ENCODE measurements at places on chromosomes 4 and X. TPM values are rescaled to one million over a fixed set of nuclear protein-coding genes. Genes with fewer than 3 reads are reported as not detected.

DNA sequence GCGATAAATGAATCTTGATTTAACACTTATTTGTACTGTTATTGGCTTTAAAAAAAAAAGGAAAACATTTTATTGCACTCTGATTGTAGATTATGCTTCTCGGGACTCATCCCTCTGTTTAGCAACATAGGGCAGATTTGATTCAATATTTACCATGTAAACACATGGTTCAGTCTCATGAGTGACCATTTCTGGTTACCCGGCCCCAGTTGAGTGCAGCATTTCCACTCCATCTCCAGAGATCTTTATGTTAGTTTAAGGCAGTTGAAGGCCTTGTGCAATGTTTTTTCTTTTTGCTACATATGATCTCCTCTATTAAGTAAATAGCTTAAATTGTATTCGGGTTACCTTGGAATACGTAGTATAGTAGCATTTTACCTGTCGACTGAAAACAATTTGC, 143.3 kb upstream of the RPS6KA3 start:
- no peak overlapping the region for H3K27ac ChIP-seq
- DNase-seq, result no peak
- no peak overlapping the region for H3K4me3 ChIP-seq
- peaks cover 8% of the 10 kb centered on the region for H3K27me3 ChIP-seq
- H3K36me3 ChIP-seq, result no peaks in the 10 kb centered on the region

- H3K27ac ChIP-seq, result no peak overlapping the region
- DNase-seq, result no peak
- H3K4me3 ChIP-seq, result no peak overlapping the region
- H3K27me3 ChIP-seq, result no peaks in the 10 kb centered on the region
These were observed 1250.7 kb downstream of the RAPGEF2 start for GRCh38 chr4:160353548-160353947.

GRCh38 chr4:17284323-17285175, 227.3 kb downstream of the QDPR start:
- no peak overlapping the region for H3K27ac ChIP-seq
- H3K4me3 ChIP-seq, result no peak overlapping the region
- H3K4me1 ChIP-seq, result no peaks in the 10 kb centered on the region
- no peak for DNase-seq

Gene ATOH1
- not detected for total RNA-seq

DNA sequence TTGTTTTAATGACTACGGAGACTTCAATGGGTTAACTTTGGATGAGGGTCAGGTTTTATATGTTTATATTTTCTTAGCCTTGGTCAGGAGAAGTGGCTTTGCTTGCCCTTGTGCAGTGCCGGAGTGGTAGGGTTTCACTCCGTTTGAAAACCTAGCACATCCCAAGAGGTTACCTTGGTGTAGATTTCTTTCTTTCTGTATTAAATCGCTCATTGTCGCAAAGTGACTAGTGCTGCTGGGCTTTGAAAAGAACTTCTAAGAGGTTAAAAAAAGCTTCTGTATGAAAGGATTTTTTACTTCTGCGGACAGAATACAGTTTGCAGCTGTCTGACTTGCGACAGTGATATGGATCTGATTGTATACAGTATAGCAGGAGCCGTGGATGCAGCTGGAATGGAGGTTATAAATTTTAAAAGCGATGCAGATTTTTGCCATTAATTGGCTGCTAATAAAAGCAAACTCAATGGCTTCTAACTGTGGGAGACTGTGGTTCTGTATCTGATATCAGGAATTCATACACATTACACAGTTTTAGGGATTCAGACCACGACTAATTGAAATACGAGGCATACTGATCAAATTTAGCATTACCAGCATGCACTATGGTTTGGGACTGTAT, 340.9 kb upstream of the PITX2 start:
- H3K27me3 ChIP-seq, result no peaks in the 10 kb centered on the region
- H3K4me1 ChIP-seq, result no peaks in the 10 kb centered on the region
- no peaks in the 10 kb centered on the region for H3K36me3 ChIP-seq
- DNase-seq, result no peak
- no peak overlapping the region for H3K4me3 ChIP-seq

Measured in activated T-cell treated with anti-CD3 and anti-CD28 coated beads, Interleukin-2, amount 50 U/mL, for 72 hours (primary cell).